Keratinocyte (primary cell): ENCODE measurements at places on chromosomes 5 and 9.

- DNase-seq = no peak
Measured at GRCh38 chr9:93045521-93045920, 13.0 kb upstream of the SUSD3 start.

- DNase-seq = no peak
Measured at GRCh38 chr9:133396952-133397351, 20.8 kb downstream of the STKLD1 start.

- no peak for DNase-seq
Measured at GRCh38 chr5:149500922-149501582, 50.2 kb downstream of the CSNK1A1 start.

- no peak for DNase-seq
Measured at GRCh38 chr9:137305060-137305797, 3.2 kb upstream of the NRARP start.

GRCh38 chr9:130682421-130683121, 11.0 kb upstream of the EXOSC2 start:
- no peak for DNase-seq

- no peak for DNase-seq
Measured at GRCh38 chr9:72681283-72681630, 159.8 kb downstream of the TMC1 start.

GRCh38 chr9:119903851-119904250, 534.6 kb upstream of the BRINP1 start:
- DNase-seq = no peak

- DNase-seq = no peak
Measured at GRCh38 chr5:97115932-97116331, 26.5 kb downstream of the LIX1 start.

DNA sequence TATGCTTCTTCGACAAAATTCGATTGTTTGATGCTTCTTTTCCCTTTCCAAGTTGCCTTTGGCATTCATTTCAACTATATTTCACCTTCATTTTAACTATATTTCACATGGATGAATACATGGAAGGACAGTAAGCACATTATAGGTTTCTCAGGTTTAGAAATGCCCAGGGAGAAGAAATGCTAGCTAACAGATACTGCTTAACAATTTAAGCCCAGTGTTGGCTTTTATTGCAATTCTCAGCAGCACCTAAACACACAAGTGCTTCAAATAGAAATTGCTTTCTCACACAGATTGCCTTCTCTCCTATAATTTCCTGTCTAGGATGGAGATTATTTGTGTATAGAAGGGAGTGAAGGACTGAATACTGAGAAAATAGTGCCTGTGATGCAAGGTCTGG, 30.2 kb upstream of the SMC5 start:
- DNase-seq = no peak

DNA sequence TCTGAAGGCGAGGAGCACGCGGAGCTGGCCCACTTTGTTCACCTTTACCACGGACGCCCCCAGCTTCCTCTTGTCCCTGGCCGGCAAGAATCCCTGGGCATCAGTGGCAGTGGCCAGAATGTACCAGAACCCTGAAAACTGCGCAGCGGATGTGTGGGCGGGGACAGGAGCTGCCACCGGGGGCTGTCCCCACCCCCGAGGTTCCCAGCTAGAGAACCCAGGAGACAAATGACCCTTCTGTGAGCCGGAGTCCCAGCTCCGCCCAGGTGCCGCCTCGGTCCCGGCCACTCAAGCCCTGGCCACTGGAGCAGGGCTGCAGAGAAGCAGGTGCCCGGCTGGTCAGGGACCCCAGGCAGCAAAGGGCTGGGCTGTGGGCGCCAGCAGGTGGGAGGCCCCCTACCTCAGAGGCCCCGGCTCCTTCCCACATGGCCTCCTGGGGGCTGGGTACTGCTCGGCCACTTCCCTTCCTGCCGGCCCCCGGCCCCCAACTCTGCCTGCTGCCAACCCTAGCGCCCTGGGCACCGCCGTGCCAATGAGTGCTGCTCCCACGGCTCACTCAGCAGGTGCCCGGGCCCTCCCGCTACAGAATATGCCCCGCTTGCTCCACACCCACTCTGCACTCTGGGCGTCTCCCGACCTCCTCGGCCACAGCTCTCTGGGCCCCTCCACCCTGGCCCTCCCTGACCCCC, 713 bp downstream of the LCN10 start:
- no peak for DNase-seq

DNA sequence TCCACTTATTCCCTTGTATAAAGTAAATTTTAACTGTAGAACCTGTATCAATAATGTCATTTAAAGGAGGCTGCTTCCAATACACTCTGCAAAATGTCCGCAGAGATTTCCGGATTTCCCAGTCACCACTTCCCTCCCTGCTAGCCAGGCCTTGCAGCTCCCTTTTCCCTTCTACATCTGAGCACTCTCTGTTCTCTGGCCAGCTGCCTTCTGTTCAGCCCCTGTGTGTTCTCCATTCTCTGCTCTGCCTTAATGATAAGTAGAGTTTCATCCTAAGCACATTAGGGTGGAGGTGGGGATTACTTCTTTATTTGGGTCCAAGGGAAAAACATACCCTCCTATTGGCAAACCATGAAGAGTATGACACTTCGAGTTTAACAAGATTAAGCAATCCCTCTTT, 719.6 kb upstream of the WWC1 start:
- DNase-seq = no peak

DNA sequence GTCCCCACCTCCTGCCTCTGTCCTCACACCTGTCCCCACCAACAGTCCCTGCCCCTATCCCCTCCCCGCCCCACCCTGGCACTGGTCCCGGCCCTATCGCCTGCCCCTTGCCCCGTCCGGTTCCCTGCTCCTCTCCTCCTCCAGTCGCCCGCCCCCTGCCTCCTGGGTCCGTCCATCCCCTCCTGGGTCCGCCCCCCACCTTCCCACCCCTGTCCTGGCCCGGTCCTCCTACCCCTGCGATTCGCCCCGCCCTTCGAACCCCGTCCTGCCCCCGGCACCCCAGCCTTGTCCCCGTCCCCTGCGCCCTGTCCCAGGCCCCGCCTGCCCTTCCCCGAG, 372 bp downstream of the EDF1 start:
- DNase-seq = no peak
